Kidney tubule cell (primary cell): ENCODE measurements at places on chromosomes 3 and 15.

- no peak for DNase-seq
Observed at GRCh38 chr15:77143616-77144015, 72.7 kb upstream of the TSPAN3 start.

DNA sequence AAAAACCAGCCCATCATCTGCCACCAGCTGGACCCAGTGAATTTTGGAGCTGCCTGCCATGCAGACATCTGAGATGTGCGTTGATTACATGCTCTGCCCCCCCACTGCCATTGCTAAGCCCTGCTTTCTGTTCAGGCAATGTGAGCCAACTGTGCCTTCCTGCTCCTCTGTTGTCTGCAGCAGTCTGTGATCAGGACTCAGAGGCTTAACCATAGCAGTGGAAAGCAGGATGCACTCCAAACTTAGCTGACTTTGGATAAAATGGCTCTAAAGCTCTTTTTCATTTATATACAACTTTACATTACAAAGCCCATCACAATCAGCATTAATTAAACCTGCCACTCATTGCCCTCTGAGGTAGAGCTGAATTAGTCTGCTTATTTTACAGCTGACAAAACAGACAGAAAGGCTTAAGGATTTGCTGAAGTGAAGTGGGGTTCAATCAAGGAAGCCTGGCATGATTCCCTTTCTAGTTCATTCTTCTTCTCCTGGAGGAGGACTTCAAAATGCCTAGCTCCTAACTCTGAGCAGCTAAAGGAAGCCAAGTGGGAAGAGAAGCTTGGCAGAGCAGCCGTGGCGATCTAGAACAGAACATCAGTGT lies 15.7 kb upstream of the RPS27L start:
- no peak for DNase-seq

DNA sequence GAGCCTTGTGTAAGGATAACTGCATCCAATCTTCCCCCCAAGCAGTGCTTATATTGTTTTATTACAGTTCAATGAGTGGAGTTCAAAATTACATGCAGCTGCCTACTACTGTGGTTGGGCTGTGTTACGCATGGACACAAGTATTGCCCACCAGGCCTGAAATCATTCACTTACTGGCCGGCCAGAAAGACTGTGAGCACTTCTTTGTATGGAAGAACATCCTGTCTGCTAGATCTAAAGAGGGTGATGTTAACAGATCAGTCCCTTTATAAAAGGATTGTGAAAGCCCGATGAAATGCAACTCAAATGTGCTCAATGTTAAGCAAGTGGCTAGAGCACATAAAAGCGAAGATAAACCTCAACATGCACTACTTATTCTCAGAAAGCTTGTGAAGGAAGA lies 132.5 kb downstream of the FOXP1 start:
- DNase-seq = no peak

- no peak for DNase-seq
Observed at GRCh38 chr15:99155961-99156443, 51.1 kb downstream of the SYNM start.

DNA sequence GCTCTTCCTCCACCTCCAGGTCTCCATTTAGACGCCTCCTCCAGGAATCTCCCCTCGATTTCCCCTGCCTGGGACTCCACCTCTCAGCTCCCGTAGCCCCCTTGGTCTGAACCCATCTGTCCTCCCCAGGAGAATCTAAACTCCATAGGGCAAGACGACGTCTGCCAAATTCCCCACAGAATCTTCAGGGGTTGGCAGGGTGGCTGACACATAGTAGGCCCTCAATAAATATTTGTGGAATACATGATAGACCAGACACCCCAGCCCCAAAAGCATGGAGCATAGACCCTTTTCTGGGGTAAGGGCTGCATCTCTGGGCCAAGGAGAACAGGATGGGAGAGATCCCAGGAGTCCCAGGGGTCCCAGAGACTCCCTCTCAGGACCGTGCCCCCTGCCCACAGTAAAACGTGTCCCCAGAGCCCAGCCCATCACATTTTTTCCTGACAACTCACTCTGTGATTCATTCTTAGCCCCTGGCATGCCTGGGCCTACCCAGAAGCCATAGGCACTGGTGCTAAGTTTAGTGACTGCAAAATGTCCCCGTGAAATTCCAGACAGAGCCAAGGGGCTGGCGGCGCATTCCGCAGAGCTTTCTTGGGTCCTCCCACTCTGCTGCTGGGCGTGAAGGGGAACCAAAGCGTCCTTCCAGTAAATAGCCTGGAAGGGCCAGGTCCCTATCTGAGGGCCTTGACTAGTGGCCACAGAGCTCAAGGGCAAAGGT lies 78.0 kb upstream of the SLC6A6 start:
- DNase-seq = peak; percentile 58

GRCh38 chr3:62319570-62320243 lies 53.6 kb downstream of the FEZF2 start:
- DNase-seq = no peak

GRCh38 chr3:187919048-187919447 lies 173.8 kb upstream of the BCL6 start:
- DNase-seq = no peak

- DNase-seq = no peak
Observed at GRCh38 chr3:173410849-173411248, 13.3 kb downstream of the NLGN1 start.

- DNase-seq = no peak
Observed at GRCh38 chr15:94119298-94119811, 112.0 kb upstream of the MCTP2 start.

DNA sequence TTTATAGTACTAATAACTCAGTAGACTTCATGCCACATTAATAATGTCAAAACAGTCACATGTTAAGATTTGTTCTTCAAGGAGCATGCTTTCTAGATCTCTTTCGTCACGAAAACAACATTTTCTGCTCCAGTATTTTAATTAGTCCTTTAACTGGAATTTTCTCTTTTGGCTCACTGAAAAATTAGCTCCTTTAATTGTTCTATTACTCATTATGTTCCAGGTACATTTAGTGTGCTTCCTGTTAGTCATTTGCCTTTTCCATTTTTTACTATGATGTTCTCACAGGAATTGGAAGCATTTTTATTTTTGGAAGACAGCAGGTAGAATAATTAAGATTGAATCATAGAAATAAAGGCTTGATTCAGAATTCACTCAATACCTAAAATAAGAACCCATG lies 111.2 kb downstream of the SLC9A9 start:
- peak; percentile 13 for DNase-seq

GRCh38 chr15:35305946-35306345 lies 220.9 kb upstream of the NANOGP8 start:
- DNase-seq = peak; percentile 84

- DNase-seq = no peak
Observed at GRCh38 chr3:166580561-166580960, 743.3 kb upstream of the BCHE start.

DNA sequence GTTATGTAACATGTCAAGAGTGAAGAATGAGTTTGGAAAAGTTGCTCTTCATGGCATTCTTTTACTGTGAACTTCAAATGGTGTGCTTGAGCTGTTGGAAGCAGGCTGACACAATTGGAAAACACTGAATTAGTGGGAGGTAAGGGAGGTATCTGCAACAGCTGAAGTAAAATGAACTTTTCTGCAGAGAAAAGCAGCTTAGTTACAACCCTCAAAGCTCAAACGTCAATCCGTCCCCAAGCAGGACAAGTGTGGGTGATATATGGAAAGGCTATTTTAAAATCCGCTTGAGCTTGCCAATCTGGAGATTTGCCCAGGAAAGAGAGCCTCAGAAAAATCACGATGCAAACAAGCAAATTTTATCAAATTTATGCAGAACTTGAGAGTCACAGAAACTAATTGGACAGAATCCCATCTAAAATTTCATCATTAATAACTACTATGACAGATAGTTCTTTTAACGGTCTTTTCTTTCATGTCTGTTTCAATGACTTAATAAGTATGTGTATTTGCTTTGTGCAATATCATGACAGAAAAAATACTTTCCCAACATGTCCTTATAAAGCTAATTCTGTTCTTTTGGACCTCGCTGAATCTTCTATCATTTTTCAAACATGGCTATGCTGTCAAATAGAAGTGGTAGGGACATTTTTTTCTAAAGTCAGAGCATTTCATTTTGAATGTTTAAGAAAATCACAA lies 266.6 kb upstream of the SLITRK3 start:
- DNase-seq = no peak

DNA sequence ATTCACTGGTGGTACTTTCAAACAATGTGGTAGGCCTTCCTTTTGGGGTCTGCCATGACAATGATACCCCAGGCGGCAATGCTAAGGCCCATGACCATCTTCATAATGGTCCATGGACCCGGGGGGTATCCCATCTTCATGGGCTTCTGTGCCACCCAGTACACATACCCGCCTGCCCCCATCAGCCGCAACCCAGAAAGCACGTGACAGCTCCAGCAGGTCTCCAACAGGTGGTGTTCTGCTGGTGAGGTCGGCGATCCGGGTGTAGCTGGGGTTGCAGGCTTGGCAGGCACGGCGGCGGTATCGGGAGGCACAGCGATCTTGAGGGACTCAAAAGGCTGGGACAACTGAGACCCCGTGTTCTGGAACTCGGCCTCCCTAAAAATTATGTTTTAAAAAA lies 214.5 kb downstream of the SNRPN start:
- no peak for DNase-seq

DNA sequence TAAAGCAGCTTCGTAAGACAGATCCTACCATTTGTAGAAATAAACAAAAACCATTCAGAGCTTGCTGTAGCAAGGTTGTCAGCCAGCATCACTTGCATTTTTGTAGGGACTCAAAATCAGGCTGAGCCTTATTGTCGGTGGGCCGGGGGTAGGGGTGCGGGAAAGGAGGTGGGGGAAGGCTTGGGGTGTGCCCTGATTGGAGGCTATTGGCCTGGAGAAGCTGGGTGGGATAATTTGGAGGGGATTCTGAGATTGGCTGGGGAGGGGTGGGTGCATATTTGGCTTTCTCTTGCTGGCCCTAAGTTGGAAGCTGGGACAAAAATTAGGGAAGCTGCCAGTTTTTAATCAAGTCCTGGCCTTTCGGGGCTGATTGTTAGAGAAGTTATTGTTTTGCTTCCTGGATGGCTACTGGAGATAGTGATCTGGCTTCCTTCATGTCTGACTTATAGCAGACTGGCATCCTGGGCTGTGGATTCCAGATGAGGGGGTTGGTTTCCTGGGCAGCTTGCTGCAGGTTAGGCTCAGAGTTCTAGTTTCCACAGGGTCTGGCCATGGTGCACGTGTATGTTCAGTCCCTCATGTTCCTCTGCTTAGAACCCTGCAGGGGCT lies 22.8 kb downstream of the STOML1 start:
- no peak for DNase-seq

DNA sequence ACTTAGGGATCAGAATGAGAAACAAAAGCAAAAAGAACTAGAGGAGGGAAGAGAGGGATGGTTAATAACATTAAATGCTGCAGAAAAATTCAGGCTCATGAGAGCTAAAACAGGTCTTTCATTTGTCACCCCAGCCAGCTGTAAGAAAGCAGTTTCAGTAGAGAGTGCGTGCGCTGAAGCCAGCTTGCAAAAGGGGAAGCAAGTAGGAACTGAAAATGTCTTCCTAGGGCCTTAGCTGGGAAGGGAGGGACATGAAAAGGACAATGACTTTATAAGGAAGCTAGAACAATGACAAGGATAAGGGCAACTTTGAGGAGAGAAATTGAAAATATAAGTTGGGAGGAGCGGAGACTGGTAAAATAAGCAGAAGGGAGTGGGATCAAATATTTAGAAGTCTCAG lies 3.1 kb downstream of the CIAO2A start:
- no peak for DNase-seq

GRCh38 chr3:147701195-147701594 lies 292.0 kb downstream of the ZIC1 start:
- DNase-seq = no peak
